ENCODE measurements at places on chromosomes 13 and 19.

DNA sequence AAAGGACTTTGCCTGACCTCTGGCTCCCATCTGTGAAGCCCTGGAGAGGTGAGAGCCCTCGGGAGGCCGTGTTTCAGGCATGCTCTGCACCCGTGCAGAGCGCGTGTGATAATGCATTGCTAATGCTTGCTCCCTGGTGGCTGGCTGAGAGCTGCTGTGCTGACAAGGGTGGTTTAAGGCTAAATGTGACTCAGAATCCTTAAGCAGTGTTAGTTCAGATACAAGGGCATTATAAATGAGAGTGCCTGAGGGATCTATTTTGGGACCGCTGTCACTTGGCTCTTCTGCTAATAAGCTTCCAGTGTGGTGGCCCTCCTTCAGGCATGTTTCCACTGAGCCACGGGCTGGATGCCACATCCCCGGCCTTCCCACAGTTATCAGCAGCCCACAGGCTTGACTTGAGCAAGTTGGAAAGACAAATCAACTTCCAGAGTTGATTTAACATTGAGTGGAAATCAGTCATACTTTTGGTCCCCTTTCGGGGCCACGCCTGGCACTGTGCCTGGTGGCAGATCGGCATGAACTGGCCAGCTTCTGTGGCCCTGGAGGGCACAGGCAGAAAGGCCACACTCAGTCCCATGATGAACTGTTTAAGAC, 17.0 kb downstream of the ALOX5AP start:
- no peak for DNase-seq

DNA sequence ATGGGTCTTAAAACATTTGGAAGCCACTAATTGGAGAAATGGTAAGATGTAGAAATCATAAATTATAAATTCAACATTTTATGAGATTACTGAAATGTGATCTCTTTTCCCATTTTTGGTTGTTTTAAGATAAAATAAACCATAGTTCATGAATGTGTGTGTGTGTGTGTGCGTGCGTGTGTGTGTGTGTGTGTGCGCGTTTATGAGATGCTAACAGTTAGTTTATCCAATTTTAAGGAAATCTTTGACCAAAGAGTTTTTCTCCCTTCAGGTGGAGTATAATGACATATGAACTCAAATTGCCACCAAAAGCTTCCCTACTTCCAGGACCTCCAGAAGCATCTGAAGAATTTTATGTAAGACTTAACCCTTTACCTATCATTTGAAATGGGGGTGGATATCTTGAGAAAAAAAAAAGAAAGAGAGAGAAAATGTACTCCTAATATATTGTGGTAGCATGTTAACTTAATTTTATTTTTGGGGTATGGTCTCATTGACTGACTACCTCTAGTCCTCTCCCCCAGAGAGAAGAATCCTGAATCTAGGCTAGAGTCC, 98.1 kb upstream of the AKAP11 start:
- no peak for DNase-seq

DNA sequence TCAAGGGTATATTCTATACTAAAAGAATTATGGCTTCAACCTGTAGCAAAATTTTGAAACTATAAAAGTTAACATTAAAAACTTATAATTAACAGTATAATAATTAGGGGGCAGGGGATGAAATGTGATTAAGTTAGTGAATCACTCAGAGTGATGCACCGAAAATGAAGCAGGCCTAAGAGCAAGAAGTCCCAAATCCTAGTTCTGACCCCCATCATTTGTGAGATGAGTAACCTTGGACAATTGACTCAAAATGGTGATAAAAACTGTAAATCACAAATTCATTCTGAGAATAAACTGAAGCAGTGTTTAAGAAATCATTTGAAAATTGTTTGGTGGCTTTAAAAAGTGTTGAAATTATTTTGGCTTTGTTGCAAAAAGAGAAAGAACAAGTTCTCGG, 56.8 kb downstream of the KLF12 start:
- no peak for DNase-seq

DNA sequence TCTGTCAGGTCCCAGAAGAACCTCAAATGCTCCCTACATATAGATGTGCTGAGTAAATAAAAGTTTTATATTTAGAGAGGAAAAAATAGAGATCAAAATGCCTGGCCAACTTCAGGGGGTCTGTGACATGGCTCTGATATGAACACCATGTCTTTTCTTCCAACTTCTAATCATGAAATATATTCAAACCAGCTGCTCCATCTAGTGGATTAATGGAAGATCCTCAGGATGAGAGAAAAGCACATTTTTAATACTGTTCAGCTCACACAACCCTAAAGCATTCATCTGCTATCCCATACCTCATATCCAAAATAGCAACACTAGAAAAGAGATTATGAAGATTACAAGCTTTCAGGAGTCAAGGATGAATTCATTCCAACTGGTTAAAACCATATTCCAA, 56.0 kb upstream of the DOCK9 start:
- DNase-seq = no peak

DNA sequence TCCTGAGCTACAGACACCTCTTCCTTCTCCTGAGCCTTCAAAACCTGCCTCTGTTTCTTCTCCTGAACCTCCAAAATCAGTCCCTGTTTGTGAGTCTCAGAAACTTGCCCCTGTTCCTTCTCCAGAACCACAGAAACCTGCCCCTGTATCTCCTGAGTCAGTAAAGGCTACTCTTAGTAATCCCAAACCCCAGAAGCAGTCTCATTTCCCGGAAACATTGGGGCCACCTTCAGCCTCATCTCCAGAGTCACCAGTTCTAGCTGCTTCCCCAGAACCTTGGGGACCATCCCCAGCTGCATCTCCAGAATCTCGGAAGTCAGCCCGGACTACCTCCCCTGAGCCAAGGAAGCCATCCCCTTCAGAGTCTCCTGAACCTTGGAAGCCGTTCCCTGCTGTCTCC, 10.0 kb downstream of the CHAMP1 start:
- DNase-seq = no peak

GRCh38 chr13:112740502-112741131, 50.8 kb downstream of the ATP11A start:
- DNase-seq = no peak

DNA sequence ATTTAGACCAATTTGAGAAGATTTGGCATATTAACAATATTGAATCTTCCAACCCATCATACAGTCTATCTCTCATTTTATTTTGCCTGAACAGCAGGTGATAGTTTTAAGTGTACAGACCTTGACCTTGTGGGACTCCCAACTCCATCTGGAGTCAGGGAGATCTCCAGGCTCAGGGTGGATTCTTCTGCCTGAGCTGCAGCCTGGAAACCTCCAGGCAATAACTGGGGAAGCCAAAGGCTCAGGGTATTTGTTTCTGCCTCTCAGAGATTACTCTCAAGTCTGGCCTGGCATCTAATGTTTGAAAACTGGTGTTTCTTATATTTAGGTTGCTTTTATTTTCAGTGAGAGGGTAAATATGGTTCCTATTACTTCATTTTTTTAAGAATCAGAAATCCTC, 102.1 kb upstream of the C1QTNF9B start:
- no peak for DNase-seq

DNA sequence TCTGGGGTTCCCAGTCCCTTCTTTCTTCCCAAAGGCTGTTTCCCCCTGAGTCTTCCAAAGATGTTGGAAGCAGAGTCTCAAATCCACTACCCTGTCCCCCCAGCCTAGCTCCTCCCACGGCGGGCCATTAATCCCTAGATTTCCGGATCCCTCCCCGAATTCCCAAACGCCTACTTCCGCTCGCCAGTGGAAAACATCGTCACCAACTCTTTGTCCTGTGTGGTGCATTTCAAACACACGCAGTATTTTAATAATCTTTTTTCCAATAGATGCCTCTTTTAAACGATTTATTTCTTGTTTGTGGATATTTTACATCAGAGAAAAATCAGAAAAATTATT, 610 bp downstream of the ZNF791 start:
- DNase-seq = no peak

DNA sequence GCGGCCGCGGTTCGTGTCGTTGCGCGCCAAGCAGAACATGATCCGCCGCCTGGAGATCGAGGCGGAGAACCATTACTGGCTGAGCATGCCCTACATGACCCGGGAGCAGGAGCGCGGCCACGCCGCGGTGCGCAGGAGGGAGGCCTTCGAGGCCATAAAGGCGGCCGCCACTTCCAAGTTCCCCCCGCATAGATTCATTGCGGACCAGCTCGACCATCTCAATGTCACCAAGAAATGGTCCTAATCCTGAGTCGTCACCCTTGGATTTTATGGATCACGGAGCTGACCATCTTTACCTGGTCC, 475 bp downstream of the MRPL57 start:
- peak; percentile 41 for DNase-seq

DNA sequence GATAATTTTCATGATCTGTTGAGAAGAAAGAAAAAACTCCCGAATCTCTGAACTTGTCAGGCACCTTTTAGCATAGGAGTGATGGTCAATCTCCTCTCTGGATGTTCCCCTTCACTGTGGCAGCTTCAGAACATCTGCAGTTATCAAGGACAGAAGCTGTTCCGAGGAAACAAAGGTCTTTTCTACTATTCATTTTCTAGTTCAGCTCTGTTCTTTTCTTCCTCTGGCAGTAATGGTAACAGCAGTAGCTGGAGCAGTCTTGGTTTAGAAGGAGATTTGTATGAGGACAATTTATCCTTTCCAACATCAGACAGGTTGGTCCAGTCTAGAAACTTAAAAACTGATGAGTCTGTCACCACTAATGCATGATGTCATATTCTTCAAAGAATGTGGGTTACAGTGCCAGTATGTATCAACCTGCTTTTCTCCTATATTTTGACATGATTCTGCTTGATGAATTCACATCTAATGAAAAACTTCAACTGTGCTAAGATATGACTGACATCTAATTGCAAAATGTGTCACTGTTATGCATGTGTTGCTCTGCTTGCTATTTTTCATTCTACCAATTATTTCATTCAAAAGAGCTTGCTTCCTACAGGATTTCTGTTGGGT, 41.0 kb downstream of the AKAP11 start:
- no peak for DNase-seq

DNA sequence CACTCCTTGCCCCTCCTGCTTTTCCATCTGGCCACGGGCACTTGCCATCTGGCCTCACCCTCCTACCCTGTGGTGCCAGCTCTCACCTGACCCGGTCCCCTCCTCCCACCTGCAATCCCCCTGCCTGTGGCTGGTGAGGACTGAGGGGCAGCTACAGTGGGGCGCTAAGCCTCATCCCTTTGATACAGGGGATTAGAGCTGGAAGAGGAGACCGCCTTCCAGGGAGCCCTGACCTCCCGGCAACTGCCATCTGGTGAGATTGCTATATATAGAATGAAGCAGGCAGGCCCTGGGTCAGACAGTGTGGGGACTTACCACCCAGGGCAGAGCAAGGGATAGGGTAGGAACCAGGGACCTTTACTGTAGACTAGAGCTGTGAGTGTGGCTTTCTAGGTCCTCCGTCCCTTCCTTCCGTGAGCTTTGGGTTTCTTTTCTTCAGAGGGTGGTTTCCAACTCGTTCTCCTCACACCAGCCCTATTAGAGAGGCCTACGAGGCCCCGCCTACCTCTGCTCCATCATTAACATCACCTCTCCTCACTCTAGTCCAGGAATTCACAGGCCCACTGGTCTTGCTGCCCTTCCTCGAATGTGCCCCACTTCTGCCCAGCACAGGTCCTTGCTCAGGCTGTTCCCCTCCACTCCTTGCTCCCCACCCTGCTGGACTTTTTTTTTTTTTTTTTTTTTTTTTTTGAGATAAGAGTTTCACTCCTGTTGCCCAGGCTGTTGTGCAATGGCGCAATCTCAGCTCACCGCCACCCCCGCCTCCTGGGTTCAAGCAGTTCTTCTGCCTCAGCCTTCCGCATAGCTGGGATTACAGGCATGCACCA, 7.7 kb downstream of the KASH5 start:
- DNase-seq = no peak
